Activated T-cell treated with anti-CD3 and anti-CD28 coated beads, Interleukin-2, amount 50 U/mL, for 24 hours (primary cell): ENCODE measurements at places on chromosomes 2 and 18.

DNA sequence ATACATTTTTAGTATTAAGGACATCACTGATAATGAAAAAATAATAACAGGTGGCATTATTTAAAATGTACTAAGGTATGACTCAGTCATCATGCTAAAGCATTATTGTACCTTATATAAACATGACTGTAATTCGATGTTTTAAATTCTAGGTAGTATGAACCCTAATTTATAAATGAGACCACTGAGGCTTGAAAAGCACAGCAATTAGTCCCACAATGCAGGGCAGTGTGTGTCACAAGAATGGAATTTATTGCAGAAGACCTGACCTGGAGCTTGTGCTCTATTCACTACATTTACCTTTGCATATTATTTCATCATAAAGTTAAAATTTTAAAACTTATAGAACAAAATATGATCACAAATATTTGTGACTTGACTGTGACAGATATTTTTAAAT lies 358.5 kb upstream of the DSEL start:
- DNase-seq: no peak

DNA sequence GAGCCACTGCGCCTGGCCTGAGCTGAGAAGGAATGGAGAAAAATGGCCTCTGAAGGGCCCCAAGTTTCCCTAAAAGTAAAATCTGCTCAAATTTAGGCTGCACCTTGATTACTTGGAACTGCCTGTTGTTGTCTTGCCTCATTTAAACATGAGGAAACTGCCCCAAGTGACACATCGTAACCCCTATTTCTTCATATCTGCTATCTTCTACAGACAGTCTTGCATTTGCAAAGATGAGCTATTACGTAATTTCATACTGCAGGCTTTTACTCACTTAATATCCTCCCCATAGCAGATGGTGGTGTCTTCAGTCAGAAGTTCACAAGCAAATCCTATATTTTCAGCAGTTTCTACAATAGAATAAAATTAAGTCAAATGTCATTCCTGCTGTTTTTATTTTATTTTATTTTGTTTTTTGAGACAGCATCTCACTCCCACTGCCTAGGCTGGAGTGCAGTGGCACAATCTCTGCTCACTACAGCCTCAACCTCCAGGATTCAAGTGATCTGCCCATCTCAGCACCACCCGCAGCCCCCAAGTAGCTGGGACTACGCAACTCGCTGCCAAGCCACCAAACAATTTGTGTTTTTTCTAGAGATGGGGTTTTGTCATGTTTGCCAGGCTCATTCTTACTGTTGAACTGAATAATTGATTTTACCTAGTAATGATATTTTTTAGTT lies 45.3 kb upstream of the NARS1 start:
- no peak for DNase-seq

DNA sequence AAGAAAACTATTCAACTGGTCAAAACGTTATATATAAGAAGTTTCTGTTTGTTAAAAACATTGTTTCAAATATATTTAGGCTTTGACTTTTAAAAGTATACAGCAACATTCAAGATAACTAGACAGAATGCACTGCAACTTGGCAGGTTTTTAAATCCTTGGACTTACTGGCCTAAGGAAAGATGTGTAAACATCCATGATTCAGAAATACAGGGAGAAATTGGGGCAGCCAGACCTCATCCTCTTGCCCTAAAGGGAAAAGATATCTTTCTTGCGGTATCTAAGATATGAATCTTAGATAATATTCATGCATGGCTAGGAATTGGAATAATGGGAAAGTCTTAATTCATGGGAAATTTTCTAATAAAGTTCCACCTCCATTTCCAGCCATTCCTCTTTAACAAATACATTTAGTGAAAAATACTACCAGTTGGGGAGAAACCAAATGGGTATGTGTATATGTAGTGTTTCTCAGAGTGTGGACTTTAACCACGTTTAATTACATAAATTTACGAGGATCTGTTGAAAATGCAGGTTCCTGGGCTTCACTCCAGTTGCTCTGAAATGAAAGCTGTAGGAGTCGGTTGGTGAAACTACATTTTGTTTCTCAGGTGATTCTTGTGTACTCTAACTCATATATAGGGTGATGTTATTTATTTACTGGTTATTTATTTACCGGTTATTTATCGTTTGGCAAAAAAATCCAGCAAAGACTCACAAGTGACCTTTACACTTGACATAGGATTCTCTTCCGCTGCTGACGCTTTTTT lies 587 bp upstream of the TANK start:
- no peak for DNase-seq

DNA sequence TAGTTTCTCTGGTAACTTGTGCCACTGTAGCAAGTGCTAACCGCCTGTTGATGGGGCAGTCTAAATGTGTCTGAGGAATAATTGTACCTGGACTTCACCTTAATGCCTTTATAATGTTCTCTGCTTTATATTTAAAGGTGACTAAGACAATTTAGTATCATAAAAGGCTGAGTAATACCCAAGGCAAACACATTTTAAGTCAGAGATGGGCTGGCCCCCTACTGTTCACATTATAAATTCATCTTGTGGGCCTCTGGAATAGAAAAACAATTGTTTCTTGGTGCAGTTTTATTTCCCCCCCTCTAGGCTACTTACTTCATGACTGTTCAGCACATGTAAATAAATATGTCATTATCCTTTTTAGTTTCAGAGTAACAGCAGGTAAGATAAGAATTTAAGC lies 559.3 kb upstream of the PIK3C3 start:
- DNase-seq: no peak

DNA sequence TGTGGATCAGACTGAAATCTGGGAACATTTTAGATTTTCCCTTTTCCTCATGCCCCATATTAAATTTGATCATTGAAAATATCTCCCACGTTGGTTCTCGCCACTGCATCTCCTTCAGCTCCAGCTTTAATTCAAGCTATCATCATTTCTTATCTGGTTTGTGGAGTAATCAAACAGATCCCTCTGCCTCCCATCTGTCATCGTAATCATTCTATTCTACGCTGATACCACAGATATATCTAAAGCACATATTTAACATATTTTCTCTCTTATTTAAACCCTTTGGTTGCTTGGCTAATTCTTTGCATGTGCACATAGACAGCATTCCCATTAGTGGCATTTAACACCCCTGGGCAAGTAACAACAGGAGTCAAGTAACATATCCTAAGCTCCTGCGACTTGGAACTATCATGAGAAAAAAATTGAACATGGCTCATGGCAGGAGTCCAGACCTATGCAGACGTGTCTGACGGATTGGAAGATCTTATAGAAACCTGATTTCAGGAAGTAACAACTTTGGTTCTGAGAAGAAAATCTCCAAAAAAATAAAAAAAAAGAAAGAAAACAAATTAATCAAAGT lies 158.8 kb upstream of the KYNU start:
- DNase-seq: no peak

DNA sequence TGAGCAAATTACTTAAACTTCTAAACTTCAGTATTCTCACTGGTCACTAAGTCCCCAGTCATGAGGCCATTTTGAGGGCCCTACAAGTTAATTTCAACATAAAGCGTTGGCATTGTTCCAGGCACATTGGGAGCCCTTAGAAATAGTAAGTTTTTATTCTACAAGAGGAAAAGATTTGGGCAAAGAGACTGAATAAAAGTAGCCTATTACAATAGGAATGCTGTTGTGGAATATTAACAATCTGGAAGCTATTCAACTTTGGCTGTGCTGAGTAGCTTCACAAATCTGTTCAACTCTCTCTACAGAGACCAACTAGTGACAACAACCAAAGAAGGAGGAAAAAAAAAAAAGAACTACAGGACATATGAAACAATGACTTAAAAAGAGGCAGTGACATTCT lies 1287.5 kb upstream of the NXPH2 start:
- DNase-seq: no peak
